Ovary (tissue), 10 donors: ENCODE measurements at places on chromosomes 13 and 19. TPM values are rescaled to one million over a fixed set of nuclear protein-coding genes. Genes with fewer than 3 reads are reported as not detected.
A peak's percentile ranks its signal among the peaks of the same experiment; 100 is the strongest.

The URAD gene
- not detected for polyA plus RNA-seq

The ALKBH7 gene
- 80.8 TPM for polyA plus RNA-seq

DNA sequence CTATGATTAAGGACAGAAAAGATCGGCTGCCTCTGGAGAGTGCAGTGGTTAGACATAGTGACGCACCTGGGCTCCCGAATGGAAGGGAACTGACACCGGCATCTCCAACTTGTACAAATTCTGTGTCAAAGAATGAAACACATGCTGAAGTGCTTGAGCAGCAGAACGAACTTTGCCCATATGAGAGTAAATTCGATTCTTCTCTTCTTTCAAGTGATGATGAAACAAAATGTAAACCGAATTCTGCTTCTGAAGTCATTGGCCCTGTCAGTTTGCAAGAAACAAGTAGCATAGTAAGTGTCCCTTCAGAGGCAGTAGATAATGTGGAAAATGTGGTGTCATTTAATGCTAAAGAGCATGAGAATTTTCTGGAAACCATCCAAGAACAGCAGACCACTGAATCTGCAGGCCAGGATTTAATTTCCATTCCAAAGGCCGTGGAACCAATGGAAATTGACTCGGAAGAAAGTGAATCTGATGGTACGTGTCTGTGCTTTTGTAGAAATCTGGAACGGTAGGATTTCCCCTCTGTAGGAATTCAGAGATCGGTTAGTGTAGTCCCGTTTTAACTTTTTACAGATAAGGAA is 16.9 kb downstream of the ERCC5 start:
- no peak for DNase-seq

- DNase-seq: no peak
Observed at GRCh38 chr13:72122661-72123255, 255.8 kb upstream of the DACH1 start.

- DNase-seq: peak; percentile 61
Observed at GRCh38 chr13:110713981-110714796, 689 bp downstream of the ING1 start.

- DNase-seq: peak; percentile 64
Observed at GRCh38 chr19:19170053-19170872, at the start of gene MEF2B. Gene MEF2B (minus strand): TSS chr19:19170263. CDS start chr19:19150735, 19,528 bp downstream.

GRCh38 chr19:14533450-14533849 is 4.1 kb downstream of the TECR start:
- DNase-seq: no peak

- no peak for DNase-seq
Observed at GRCh38 chr19:43636121-43636683, 3.4 kb downstream of the CADM4 start.

GRCh38 chr13:22487932-22488331 is 692.8 kb upstream of the SGCG start:
- DNase-seq: no peak

DNA sequence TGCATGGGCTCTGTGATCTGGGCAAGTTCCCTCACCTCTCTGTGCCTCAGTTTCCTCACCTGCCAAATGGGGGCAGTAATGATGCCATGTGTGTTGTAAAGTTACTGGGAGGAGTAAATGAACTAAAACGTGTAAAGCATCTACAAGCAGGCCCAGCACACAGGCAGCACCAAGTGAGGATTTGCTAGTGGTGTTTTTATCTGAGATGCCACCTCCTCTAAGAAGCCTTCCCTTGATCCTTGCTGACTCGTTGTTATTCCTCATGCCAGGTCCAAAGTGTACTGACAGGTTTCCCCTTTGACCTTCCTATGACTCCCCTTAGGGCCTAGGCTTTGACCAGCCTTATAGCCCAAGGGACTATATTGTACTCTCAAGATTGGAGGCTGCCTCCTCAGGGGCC is 1.5 kb upstream of the UQCRFS1 start:
- no peak for DNase-seq

DNA sequence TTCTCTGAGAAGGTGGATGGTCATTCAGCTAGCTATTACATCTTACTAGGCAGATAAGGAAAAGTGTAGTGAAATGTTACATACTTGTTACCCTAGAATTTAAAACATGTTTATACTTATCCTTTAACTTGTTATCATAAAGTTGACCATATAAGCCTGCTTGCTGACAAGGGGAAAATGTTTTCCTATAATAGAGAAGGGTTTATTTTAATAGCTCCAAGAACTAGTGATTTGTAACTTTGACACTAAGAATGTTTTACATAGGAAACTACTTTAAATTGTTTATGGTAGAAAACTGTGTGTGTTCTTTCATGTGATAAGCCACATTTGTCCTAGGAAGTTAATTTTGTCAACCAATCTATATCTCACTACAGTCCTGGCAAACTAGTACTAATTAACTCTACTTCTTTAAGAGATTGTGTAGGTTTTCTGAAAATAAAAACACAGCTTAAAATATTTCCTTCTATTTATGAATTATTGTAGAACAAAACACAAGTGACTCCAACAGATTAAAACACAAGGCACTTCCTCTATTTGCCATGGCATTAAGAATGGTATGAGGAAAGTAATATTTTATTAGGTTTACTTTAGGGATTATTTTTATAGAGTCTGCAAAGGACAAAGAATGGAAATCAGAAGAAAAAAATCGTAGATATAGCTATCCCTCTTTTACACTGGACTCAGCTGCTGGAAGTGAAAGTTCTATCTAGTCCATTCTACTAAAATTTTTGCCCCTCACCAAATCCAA is 233.3 kb upstream of the NBEA start:
- DNase-seq: no peak

DNA sequence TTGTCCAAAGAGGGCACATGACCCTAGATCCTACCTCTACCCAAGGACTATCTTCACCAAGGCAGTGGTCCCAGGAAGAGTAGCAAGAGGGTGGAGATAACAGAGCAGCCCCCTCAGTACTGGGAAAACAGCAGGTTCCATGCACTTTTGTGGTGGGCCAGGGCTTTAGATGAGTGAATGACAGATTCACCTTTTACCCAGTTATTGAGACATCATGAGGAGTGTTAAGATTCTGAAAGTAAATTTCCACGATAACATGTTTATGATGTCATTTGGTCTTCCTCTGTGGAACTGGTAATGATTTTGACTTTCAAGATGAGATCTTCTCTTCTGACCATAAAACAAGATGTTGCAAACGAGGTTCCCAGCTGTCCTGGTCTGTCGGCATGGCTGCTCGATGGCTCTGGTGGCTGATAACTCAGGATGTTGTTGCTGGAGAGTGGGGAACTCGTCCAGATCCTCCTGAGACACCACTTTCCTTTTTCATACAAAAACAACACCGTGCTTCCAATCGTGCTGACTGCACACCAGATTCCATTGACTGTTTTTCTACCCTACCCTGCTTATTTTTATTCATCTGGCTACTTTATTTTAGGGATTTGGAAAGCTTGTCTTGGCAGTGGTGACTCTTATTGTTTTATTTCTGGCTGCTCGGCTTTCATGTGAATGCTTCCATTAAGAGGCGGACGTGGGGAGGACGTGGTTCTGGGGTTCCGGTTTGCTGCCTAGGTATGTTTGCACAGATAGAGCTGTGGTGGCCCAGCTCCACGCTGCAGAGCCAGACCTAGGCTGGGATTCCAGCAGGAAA is 88.5 kb downstream of the LRCH1 start:
- DNase-seq: no peak
